Urothelium cell line (cell line): ENCODE measurements at places on chromosomes 11 and 22.

GRCh38 chr11:7635708-7636107 is 37.6 kb downstream of the CYB5R2 start:
- no peak for DNase-seq

DNA sequence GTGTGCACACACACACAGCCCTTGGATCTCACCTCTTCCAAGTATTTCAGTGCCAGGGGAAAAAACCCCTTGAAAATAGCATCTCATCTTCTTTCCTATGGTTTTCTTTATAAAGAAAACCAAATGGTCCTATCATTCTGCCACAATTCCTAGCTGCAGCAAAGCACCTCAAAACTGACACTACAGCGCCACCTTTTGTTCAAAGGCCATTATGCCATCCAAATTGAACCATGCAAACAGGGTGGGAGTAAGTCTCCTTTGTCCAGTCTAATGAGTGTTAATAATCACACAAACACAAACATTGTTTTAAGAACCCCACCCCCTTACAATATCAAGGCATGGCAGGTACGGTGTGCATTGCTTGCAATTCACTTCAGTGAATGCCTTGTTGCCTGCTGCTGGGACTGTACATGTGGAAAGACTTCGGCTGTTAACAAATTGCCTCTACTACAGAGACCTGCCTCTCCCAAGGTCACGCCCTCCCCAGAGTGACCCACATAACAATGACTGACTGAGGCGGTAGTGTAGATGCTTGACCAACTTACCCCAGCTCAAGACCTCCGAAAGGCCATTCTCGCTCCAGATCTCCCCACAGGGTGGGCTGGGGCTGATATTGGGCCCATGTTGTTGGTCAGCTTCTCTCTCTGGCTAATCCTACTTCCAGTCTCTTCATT is 31.7 kb downstream of the FAM181B start:
- peak; percentile 60 for DNase-seq

DNA sequence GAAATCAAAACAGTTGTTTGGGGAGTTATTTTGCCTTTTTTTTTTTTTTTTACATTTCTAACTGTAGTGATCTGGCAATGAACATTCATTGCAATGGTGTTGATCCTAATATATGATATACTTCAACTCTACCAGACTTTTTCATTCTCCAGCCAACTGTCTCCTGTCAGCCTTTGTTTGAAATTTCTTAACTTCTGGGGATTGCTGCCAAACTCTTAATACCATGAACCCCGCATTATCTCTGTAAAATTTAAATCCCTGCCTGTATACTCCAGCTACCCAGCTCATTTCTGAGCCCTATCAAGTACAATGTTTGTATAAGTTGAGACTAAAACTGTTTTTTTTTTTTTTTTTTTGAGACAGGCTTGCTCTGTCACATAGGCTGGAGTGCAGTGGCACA is 280.7 kb downstream of the TTC28 start:
- no peak for DNase-seq

DNA sequence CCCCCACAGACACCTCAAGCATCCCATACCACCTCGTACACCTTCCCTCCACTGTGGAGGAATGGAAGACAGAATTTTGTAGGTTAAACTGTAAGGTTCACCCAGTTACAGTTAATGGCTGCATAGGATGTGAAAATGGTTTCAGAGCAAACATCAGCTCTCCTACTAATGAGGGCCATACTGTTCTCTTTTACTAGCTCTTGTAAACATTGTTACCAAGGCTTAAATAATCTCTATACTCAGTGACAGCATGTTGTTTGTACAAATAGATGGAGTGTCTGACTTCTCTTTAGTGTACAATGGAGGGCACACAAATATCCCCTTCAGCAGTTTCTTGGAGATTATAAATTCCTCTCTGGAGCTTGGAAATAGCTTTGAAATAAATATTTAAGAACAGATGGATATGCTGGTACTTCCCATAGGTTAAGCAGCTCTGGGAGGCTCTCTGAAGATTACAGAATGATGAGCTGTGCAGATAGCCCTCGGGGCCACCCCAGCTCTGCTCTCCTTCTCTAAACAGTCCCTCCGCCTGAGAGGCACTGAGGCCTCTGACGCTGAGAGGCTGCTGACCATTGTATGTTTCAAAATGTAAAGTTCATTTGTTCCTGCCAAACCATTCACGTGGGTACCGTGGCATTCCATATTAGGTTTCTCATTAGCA is 25.7 kb downstream of the TTC12 start:
- no peak for DNase-seq

DNA sequence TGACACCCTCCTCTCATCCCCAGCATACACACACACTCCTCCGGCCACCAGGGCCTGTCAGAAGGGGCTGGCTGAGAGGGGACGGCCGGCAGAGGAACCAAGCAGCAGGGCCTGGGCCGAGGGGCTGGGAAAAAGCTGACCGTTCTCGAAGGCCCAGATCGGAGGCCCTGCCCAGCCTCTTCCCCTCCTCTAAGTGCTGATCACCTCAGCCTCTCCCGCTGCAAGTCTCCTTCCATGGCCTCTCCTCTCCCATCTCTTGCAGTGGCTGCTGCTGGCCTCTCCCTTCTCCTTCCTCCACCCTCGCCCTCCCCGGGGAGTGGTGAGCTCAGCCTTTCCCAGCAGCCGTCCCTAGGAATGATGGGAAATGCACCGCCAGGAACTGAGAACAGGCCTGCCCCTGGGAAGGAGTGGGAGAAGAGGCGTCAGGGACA is 39.6 kb downstream of the ARRB1 start:
- DNase-seq: peak; percentile 67

DNA sequence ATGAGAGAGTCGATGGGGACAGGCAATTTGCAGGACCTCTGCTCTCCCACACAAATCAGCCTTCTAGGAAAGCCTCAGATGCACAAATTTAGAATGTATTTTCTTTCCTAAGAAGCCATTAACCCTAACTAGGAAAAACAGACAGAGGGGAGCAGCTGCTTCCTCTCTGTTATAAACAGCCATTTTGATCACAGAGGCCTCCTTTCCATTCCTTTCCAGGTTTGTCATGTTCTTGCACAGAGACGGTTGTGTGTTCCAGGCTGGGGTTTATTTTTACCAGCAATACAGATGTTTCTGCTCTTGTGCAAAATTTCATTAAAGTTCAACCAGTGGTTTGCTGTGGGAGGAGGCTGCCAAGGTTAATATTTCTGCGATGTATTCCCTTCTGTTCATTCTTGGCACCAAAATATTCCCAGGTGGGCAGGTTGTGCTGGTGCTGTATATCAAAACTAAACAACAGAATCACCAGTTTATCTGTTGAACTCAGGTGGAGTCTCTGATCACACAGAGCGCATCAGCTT is 90.2 kb downstream of the NAV2 start:
- no peak for DNase-seq

DNA sequence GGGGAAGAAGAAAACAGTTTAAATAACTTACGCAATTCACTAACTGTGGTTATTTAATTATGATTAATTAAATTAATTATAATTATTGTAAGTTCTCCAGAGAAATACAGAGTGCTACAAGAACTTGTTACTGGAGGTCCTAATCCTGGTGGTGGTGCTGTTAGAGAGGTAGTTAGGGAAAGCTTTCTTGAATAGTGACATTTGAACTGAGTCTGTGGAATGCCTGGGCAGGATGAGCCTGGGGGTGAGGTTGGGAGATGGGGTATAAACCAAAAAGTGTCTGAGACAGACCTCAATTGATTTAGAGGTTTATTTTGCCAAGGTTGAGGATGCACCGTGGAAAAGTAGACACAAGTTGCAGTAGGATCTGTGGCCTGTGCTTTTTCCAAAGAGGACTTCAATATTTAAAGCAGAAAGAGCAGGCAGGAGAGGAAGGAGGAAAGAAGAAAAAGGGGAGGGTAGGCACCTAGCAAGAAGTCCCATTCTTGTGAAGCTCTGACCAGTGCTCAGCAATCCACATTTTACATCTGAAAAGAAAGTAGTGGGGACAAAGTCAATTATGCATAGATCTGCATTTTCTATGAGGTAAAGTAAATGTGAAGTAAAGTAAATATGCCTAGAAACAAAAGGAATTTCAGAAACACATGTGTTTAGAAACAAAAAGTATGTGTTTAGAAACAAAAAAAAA is 4.4 kb upstream of the ZNF202 start:
- DNase-seq: no peak

DNA sequence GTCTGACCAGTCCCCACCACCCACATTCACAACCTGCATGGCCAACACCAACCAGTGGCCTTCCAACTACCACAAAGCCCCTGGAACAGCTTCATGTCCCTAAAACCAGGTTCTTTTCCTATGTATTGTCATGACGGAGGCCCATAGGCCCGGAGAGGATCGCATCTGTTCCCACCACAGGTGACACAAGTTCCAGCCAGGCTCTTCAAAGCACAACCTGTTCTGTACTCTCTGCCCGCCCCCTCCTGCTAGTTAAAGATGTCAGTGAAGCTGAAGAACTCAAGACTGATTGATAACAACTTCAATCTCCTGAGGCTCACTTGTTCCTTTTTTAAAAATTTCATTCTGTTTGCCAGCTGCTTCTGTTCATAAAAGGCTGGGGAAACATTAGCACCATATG is 121.1 kb upstream of the GUCY1A2 start:
- no peak for DNase-seq

DNA sequence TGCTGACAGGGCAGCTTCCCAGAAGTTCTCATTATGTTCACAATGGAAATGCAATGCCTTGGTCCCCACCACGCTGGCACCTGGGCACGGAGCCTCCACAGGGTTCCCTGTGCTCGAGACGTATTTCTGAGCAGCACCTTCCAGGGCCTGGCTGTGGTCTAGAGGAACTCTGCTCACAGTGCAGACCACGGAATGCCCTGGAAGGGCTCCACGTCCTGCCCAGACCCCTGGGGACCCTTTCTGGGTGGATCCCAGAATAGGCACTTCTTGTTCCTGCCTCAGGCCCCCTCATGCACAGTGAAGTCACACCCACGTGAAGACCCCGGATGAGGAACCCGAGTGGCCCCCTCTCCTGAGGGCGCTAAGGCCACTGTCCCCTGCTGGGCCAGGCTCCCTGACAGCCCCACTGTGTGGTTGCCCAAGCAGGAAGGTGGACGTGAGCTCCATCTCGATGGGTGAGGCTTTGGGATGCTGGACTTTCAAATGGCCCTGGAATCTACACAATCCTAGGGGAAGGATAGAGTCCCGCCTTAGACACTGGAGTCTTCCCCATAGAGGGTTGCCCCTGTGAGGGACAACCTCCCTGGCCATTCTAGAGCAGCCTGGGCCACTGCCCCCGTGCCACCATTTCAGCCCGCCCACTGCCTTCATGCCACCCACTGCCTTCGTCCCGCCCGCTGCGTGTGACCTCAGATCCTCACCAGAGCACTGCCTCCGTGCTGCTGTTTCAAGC is 1106.8 kb downstream of the BRD1 start:
- DNase-seq: no peak

- DNase-seq: no peak
Observed at GRCh38 chr11:72685560-72686480, 11.6 kb upstream of the PDE2A start.

- no peak for DNase-seq
Observed at GRCh38 chr22:41947424-41948080, 600 bp upstream of the CENPM start.

DNA sequence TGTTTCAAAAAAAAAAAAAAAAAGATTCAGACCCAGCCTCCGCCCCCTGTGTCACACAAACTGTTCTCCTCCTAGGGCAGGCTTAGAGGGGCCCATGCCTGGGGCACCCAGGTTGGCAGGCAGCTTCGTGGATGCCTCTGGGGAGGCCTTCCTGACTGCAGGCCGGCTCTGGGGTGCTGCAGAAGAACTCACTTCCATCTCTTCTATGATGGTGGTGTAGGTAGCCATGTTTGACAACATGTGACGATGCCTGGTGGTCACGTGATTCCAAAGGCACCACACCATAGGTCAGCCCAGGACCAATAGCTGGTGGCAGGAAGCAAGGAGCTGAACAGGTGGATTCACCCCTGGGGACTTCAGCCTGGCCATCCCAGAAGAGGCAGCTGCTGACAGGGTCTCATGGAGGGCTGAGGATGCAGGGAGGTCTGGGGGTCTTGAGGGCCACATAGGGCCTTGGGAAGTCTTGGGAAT is 24.1 kb upstream of the CELSR1 start:
- no peak for DNase-seq

DNA sequence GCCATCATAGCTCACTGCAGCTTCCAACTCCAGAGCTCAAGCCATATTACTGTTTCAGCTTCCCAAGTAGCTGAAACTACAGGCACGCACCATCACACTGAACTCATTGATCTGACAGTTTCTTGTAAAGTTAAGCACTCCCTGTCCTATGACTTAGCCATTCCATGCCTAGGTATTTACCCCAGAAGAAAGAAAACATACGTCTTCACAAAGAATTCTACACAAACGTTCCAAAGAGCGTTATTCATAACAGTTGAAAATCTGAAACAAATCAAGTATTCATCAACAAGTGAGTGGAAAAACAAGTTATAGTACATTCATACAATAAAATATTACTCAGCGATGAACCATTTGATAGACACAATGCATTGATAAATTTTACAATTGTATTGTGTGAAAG is 7.8 kb upstream of the NLRP10 start:
- no peak for DNase-seq

GRCh38 chr11:118295815-118296454 is 8.6 kb upstream of the CD3E start:
- no peak for DNase-seq

DNA sequence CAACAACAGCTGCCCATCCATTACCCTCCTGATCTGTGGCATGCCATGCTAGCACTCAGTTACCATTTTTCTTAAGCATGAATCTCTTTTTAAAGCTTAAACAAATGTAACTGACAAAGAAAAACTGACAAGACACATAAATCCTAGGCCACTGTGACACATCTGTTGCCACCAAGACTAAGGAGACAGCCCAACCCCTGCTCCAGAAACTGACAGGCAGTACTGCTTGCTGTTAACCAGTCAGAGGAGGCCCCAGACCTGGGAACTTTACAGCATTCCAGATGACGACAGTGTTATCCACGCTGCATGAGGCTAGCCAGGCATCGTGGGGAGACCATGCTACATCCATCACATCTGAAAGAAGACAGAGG is 33.8 kb downstream of the HIRA start:
- no peak for DNase-seq

DNA sequence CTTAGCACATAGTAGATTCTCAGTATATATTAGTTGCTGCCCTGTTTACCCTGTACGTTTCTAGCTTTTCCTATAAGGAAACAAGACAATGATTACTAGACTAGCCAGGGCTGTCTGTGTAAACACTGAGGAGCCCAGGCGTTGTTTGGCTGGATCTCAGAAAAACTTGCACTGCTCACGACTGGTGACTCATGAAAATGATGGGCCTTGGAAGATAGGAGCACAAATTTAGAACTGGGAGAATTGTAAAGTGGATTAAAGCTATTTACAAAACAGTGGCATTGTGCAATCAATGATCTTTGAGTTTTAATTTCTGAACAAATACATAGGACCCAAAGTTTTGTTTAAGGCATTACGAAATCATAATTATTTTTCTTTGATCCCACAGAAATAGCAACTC is 276.9 kb downstream of the FAM76B start:
- peak; percentile 66 for DNase-seq

GRCh38 chr11:94507485-94507884 is 4.8 kb upstream of the C11orf97 start:
- no peak for DNase-seq

DNA sequence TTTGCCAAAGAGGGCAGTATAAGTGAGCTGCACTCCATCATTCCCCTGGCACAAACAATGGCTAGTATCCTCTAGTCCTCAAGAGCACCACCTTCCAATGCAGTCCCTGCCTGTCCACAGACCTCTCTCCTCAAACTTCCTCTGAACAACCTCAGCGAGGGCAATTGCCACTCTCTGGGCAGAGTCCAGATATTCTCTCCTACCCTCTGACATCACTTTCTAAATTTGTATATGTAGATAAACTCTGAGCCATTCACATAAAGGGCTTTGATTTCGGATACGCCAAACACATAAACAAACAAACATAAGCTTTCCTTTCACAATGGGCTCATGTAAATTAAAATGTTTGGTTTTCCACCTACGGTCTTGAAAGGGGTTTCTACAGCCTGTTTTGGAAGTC is 3.0 kb upstream of the SLC43A3 start:
- DNase-seq: no peak
